ENCODE measurements at places on chromosomes 12 and 14.

DNA sequence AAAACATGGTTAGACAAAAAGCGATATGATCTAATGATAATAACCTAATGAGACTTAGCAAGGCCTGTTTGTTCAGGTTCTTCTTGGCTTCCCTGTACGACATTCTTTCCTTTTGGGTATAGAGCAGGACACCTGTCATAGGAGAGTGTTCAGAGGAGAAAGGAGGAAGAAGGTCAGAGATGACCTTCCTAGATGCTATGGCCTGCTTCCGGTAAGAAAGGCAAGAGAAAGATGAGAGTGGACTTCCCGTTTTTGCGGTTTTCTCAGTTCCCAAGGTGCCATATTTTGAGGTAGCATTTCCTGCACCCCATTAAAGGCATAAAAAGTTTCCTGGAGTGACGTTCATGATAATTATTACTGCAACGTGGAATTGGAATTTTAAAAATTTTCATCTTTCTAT is 8.7 kb downstream of the CLEC4E start:
- no peaks in the 10 kb centered on the region for H3K36me3 ChIP-seq
- H3K27me3 ChIP-seq: peaks cover 8% of the 10 kb centered on the region
- DNase-seq: no peak
- no peak overlapping the region for H3K27ac ChIP-seq

DNA sequence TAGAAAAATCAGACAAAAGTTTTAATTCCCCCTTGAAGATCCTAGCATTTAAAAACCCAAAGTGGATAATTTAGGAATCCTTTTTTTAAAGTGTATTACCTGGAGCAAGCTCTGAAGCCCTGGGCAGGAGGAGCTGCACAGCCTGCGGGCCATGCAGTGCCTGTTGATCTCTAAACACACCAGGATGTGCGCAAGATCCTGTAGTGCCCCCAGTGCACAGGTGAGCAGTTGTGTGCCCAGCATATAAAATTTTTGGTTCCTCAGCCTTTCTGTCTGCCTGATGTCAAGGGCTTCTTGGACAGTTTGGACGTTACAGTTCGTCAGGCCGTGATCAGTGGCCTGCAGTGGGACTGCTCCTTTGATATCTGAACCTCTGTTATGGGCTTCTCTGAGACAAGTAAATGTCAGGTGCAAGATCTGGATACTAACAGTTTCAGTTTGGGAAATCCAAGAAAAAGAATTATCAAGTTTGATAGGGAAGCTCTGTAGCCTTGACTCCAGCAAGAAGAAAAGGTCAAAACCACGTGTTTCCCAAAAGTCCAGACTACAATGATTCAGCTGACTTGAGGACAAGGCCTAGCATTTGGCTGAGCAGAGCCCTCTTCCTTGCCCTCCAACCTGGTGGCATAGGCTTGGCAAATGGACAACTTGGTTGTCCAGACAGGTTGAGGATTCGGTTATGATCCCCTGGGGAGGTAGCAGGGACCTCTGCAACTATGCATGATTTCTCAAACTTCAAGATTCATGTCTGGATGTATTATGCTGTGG is 1.0 kb downstream of the ATXN7L3B start:
- H3K27me3 ChIP-seq: no peaks in the 10 kb centered on the region
- H3K27ac ChIP-seq: peak overlapping the region; percentile 78
- no peaks in the 10 kb centered on the region for H3K36me3 ChIP-seq
- DNase-seq: peak; percentile 43
- peak overlapping the region; percentile 93 for H3K4me3 ChIP-seq

DNA sequence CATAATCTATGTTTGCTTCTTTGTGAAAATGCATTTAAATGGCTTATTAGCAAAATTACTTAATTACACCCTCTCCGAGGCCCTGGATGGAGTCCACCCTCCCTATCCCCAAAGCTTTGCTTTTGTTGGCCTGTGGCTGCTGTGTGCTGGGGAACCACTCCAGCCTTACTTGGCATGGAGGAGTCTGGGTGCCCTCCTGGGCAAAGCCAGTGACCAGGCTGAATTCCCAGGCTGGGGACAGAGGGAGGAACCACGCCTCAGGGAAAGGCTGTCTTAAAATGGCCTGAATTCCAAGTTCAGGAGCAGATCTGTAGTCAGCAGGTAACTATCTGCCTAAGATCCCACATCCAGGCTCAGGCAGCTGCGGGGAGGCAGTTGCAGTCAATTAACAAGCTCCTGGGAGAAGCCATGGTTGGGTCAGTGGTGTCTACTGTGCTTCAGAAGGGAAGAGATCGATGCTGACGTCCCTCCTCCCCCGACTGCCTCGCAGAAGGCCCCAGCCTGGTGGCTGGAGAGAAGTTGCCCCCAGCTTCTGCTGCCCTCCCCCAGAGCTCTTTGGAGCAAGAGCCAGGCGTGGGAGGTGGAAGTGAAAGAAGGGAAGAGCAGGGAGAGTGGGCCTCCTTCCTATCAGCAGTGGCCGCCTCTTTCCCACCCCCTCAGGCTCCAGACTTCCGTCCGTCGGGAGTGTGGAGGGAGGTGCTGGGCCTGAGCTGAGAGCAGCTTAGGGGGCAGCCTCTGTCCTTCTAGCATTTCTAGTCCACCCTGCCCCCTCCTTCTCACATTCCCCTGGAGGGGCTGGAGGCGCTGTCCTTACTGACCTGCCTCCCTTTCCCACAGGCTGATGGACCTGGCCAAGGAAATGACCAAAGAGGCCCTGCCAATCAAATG is 11.3 kb downstream of the VASH1 start:
- peak; percentile 37 for DNase-seq
- peak overlapping the region; percentile 65 for H3K27ac ChIP-seq
- H3K4me1 ChIP-seq: no peaks in the 10 kb centered on the region
- no peaks in the 10 kb centered on the region for H3K27me3 ChIP-seq

- H3K4me3 ChIP-seq: no peak overlapping the region
- H3K27me3 ChIP-seq: no peaks in the 10 kb centered on the region
- no peak overlapping the region for H3K27ac ChIP-seq
- H3K36me3 ChIP-seq: no peaks in the 10 kb centered on the region
- no peaks in the 10 kb centered on the region for H3K4me1 ChIP-seq
- no peak for DNase-seq
These were observed 871.1 kb upstream of the MGAT4C start for GRCh38 chr12:87127272-87127671.

GRCh38 chr14:105489542-105490266 is 1.3 kb upstream of the TEDC1 start:
- DNase-seq: peak; percentile 78
- H3K36me3 ChIP-seq: no peaks in the 10 kb centered on the region
- H3K27me3 ChIP-seq: no peaks in the 10 kb centered on the region
- H3K4me1 ChIP-seq: peaks cover 10% of the 10 kb centered on the region
- peak overlapping the region; percentile 83 for H3K27ac ChIP-seq

- no peaks in the 10 kb centered on the region for H3K27me3 ChIP-seq
- no peaks in the 10 kb centered on the region for H3K4me1 ChIP-seq
- no peak for DNase-seq
- peaks cover 19% of the 10 kb centered on the region for H3K36me3 ChIP-seq
- no peak overlapping the region for H3K4me3 ChIP-seq
- no peak overlapping the region for H3K27ac ChIP-seq
These were observed 24.7 kb downstream of the ANKLE2 start for GRCh38 chr12:132736913-132737312.

GRCh38 chr12:132474237-132474741 is 15.7 kb upstream of the FBRSL1 start:
- no peak overlapping the region for H3K4me3 ChIP-seq
- no peaks in the 10 kb centered on the region for H3K27me3 ChIP-seq
- H3K36me3 ChIP-seq: no peaks in the 10 kb centered on the region
- no peaks in the 10 kb centered on the region for H3K4me1 ChIP-seq
- DNase-seq: no peak

DNA sequence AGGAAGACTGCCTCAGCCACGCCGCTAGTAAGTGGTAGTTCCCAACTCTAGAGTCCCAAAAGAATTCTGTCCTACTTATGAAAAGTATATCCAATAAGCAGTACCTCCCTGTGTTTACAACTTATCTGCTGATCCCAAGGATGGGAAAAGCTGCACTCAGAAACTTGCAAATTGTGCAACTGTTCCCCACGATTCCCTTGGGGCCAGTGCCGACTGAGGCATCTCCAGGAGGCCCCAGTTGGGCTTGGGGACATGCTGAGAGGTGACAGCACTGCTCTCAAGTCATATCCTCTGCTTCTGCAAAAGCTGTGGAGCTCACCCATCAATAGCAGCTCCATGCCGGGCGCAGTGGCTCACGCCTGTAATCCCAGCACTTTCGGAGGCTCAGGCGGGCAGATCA is 23.7 kb downstream of the SPRING1 start:
- no peak overlapping the region for H3K4me3 ChIP-seq
- H3K36me3 ChIP-seq: peaks cover 9% of the 10 kb centered on the region
- H3K4me1 ChIP-seq: peaks cover 2% of the 10 kb centered on the region
- no peak overlapping the region for H3K27ac ChIP-seq
- no peaks in the 10 kb centered on the region for H3K27me3 ChIP-seq

- peaks cover 4% of the 10 kb centered on the region for H3K36me3 ChIP-seq
- no peaks in the 10 kb centered on the region for H3K27me3 ChIP-seq
- no peak for DNase-seq
- peak within 1 kb of the TSS; percentile 83 for H3K27ac ChIP-seq
- peak within 1 kb of the TSS; percentile 80 for H3K4me3 ChIP-seq
These were observed at the start of gene RBP5 for GRCh38 chr12:7128681-7129286. TSS of gene RBP5 (minus strand) at chr12:7128889. CDS start at chr12:7128775, 114 bp downstream.

GRCh38 chr12:104490850-104491249 is 34.1 kb downstream of the CHST11 start:
- H3K27ac ChIP-seq: no peak overlapping the region
- no peaks in the 10 kb centered on the region for H3K27me3 ChIP-seq
- DNase-seq: no peak
- H3K4me3 ChIP-seq: no peak overlapping the region
- H3K36me3 ChIP-seq: no peaks in the 10 kb centered on the region
- H3K4me1 ChIP-seq: no peaks in the 10 kb centered on the region

DNA sequence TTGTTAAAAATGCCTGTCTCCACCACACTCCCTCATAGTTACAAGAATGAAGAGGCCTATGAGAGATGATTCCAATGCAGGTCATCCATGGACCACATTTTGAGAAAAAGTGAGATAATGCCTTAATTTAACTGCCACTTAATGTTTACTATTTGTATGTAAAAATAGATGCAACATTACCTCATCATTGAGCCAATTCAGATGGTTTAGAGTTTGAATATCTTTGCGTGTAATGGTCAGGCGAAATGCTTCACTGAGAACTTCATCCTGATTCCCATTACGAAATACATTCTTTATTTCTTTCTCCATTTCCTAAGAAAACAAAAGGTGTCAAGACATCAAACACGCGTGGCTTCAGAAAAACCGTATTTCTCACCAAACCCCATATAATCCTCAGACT is 42.3 kb downstream of the SENP1 start:
- no peaks in the 10 kb centered on the region for H3K4me1 ChIP-seq
- DNase-seq: no peak
- no peak overlapping the region for H3K27ac ChIP-seq
- peaks cover 1% of the 10 kb centered on the region for H3K36me3 ChIP-seq

Measured in liver (tissue), 10 donors.